ENCODE measurements at places on chromosomes 2 and 18.

DNA sequence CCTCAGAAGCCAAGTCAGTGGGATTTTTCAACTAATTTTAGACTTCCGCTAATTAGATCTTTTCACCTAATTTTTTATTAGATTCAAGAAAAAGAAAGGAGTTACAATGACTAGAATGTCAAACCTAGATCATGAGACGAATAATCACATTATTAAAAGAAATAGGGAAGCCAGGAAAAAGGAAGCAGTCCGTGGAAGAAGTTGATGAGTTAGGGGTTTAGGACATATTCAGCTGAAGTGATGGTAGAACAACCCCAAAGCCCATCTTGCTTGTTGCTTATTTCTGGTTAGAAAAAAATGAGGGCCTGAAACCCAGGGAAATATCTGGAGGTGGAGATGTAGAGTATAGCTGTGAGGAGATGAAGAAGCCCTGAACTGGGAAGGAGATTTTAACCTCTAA is 8.0 kb downstream of the KLF7 start:
- no peak for DNase-seq

DNA sequence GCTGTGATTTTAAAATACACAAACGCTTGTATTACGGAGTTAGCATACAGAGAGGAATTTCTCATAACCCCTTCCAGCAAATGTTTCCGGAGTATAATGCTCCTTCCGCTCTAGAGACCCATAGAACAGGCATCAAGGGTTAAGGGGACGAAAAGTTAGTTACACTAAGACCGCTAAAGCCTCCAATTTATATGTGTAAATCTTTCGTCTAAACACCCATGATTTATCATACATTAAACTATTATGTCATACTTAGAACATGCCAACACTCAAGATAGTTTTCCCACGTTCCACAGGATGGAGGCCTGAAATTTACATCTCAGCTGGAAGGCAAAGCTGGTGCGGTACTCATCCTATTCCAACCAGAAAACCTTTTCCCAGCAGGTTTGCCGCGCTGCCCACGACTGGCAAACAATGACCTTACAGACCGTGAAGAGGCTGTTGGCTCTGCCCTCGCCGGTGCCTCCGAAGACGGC is 650 bp downstream of the ORMDL1 start:
- DNase-seq: no peak

GRCh38 chr2:31110998-31111397 is 27.2 kb downstream of the GALNT14 start:
- DNase-seq: no peak

- no peak for DNase-seq
Observed at GRCh38 chr2:24568551-24568950, 77.5 kb downstream of the NCOA1 start.

- no peak for DNase-seq
Observed at GRCh38 chr2:65232636-65233035, 5.0 kb downstream of the ACTR2 start.

GRCh38 chr2:195038153-195038552 is 618.9 kb upstream of the SLC39A10 start:
- DNase-seq: no peak

- no peak for DNase-seq
Observed at GRCh38 chr2:70094171-70094977, 7.1 kb downstream of the PCBP1 start.

GRCh38 chr2:133835821-133836619 is 267.8 kb upstream of the NCKAP5 start:
- DNase-seq: no peak

DNA sequence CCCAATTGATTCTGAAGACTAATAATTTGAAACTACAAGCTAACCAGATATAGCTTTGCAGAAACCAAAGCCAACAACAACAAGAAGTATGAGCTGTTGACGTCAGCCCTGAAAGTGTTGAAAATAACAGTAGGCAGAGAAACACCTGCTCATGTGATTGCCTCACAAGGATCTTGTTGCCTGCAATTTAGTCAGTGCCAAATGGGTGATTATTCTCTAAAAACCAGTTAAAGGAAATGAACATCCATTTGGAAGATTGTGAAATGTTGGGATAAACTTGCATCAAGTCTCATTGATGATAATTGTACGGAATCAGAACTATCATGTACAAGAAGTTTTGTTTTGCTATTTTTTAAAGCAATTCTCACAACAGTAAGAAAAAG is 2.8 kb downstream of the CYTIP start:
- no peak for DNase-seq

- no peak for DNase-seq
Observed at GRCh38 chr18:76981396-76981968, 151.1 kb downstream of the MBP start.

DNA sequence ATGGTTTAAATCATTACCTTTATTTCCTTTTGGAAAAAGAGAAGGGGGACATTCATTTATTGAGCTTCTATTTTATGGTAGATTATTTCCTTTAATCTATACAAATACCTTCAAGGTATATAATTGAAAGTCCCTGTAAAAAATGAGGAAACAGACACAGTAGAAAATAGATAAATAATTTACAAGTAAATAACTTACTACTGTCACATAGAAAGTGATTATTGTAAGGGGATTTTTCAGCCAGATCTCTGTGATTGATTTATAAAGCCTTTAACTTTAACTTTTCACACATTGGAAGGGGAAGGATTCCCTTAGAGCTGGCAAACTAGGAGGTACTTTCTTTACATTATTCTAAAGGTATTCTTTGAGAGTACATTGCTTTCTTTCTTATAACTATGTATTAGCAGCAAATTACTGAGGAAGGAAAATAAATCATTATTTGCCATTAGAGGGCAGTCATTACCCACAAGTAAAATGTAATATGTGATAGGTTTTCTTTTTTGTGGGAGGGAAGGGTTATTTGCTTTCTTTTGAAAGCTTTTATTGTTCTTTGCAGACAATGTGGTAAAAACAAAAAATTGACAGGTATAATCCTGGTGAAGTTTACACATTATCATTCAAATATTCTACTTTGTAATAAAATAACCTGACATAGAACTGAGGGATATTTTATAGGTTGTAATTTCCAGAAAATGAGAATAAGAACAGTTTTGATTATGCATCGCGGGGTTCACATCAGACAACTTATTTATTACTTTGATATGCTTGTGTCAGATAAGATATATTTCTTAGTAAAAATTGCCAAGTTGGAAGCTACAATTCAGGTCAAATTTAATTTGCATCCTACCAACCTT is 24.8 kb upstream of the RPE start:
- no peak for DNase-seq

- DNase-seq: no peak
Observed at GRCh38 chr2:200003444-200003843, 48.1 kb downstream of the MAIP1 start.

DNA sequence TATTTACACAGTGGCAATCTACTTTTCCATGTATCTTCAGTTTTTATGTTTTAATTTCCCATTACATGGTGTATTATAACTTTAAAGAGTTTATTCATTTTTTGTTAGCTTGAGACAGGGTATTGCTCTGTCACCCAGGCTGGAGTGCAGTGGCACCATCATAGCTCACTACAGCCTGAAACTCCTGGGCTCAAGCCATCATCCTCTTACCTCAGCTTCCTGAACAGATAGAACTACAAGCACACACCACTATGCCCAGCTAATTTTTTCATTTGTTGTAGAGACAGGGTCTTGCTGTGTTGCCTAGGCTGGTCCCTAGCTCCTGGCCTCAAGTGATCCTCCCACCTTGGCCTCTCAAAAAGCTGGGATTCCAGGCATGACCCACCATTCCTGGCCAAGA is 66.8 kb downstream of the COA5 start:
- DNase-seq: no peak

DNA sequence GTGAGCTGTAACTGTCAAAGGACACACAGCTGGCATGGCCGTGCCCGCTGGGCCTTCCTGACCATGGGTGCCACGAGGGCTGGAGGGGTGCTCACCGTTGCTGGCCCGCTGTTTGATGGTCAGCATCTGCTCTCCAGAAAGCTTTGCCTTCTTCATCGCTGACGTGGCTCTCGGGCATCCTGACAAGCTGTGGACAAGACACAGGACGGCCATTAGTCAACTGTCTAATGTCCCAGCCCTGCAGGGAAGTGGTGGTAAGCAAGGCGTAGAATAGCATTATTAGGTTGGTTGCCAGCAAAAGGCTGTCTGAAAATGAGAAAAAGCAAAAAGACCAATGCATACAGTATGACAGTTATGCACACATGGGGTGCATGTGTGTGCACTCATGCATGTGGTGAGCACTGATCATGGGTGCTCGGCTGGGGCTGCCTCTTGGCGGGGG is 64.7 kb upstream of the PXDN start:
- DNase-seq: no peak

DNA sequence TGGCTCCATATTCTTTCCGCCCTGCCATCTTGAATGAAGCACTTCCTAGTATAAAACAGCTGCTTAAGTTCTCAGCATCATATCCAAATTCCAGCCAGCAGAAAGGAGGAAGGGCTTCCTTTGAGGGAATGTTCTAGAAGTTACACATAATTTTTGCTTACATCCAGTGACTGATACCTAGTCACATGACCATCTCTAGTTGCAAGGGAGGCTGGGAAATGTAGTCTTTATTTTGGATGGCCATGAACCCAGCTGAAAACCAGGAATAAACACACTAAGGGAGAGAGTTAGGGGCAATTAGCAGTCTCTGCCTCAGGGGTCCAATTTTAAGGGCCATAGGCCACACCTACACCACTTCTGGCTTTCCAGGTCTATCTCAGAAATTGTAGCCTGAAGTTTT is 57.8 kb upstream of the LMAN1 start:
- DNase-seq: no peak

DNA sequence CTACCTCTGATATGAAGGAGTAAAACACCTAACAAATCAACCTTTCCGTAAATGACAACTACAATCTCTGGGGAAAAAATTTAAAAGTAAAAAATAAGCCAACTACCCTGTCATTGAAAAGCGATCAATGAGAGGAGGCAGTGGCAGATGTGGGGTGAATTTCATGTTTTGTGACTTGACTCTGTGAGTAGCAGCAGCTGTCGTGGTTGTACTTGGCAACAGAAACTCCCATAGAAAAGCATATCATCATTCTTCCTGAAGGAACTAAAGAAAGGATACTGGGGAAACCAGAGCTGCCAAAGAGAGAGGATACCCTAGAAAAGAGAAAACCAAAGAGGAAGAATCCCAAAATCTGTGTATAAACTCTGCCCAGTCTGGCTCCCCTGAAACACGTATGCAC is 236.4 kb downstream of the TNS1 start:
- DNase-seq: no peak

- no peak for DNase-seq
Observed at GRCh38 chr2:174330945-174331594, 3.7 kb upstream of the SP9 start.

DNA sequence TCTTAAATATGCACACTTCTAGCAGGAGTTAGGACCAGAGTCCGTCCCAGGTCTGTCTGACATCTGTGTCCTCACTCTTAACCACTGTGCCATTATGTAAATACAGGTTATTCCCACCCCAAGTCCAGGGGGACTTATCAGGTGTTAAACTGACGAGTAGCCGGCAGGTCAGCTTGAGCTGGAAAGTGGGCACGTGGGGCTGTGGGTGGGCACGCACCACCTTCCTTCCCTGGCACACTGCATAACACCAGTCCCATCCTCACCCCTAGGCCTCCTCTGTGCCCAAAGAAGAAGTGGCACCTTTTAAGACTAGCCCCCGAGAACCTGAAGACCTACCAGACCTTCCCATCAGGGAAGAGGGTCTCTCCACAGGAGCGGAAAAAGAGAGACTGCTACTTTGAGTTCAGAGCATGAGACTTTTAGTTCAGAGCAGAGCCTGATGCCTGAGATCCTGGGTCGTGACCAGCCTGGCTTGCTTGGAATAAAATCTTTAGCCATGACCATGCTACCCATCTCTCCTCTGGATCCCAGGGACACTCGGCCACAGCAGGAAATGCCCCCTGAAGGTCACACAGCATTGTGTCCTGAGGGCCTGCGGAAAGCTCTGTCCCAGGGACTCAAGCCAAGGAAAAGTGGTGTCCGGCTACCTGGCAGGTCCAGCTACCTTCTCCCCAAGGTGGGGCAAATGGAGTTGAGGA is 62.0 kb downstream of the CIB4 start:
- DNase-seq: peak; percentile 6

GRCh38 chr2:23377771-23378170 is 7.2 kb upstream of the KLHL29 start:
- DNase-seq: no peak

- DNase-seq: no peak
Observed at GRCh38 chr2:200430017-200430416, 79.9 kb downstream of the KCTD18 start.

DNA sequence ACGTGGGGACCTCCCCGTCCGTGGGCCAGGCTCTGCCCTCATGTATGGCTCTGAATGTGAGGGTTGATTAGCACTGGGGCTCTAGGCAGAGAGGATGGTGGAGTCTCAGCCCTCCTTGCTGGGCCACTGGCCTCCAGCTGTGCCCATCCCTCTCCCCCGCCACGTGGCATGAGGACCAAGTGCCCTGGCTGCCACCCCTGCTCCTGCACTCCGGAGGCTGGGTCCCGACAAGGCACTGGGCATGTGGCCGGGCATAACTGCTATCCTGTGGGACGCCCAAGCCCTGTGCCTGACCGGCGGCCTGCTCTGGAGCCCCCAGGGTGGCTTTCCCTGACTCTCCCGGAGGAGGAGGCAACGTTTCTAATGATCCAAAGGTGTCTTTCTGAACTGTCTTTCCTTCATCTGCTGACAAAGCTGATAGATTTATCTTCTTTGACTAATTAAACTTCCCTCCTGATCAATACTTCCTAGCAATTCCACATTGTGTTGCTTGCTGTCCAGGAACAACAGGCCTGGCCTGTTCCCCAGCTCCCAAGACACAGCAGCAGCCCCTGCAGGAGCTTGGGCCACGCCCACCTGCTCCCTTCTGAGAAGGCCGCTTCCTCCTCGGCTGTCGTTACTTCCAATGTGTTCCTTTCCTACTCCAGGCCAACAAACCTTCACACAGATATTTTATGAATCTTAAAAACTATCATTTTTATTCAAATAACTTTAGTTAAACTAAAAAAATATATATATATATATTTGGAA is 132.0 kb downstream of the SNTG2 start:
- DNase-seq: no peak

- DNase-seq: no peak
Observed at GRCh38 chr2:237896956-237897355, 37.5 kb downstream of the RAMP1 start.

DNA sequence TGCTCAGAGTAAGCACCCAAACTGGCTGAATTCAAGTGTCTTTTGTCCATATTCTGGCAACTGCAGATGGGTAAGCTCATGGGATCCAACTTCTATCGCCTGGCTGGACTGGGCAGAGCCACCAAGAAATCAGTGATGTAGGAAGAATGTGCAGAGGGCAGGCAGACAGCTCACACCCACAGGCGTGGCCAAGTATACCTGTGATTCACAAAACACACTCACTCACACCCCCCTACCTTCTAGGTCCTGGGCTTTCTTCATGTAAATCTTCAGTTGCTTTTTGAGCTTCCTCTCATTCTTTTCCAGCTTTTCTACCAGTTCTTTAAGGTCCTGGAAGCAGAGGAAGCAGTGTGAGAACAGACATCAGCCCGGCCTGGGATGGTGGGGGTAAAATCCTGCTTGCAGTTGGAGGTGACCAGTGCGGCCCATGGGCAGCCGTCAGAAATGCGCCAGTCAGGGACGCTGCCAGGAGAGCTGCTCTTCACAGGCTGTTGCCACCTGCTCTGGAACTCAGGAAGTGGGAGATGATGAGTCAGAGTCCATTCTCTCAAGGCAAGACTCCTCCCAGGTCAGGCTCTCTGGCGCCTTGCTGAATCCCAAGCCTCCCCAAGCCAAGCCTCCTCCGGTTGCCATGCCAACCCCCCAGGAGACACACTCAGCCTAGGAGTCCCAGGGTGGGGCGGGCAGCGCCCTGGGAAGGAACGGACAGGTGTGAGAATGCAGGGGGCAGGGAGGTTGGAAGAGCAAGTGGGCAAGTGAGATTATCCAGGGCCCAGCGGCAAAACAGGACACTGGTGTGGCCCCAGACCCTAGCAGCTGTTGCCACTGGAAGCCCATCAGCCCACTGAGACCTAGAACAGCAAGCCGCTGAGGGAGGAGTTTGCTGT is 36.2 kb upstream of the ACAA2 start:
- peak; percentile 96 for DNase-seq
